Tibial artery (tissue), 4 donors: ENCODE measurements at places on chromosomes 6 and 20.

DNA sequence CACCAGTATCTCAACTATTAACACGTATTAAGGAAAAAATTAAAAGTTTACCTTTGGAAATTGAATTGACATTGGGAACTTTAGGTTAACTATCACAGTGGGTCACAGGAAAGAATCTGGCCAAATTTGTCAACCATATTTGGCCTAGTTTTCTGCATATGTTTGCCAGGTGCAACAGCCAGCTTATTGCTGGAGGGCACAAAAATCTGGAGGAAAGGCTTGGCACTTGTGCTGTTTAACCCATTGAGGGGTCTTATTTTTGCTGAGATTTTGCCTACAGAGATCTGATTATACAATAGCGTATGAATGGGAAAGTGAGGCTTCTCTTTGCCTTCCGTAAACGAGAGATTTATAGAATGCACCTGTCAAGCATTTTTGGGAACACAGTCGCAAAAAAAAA lies 190.4 kb downstream of the PRL start:
- DNase-seq, result no peak

- peak; percentile 48 for DNase-seq
These were observed 22.2 kb downstream of the PSMG4 start for GRCh38 chr6:3280866-3281465.

- no peak for DNase-seq
These were observed 267.9 kb upstream of the PTCHD4 start for GRCh38 chr6:48378884-48379407.

DNA sequence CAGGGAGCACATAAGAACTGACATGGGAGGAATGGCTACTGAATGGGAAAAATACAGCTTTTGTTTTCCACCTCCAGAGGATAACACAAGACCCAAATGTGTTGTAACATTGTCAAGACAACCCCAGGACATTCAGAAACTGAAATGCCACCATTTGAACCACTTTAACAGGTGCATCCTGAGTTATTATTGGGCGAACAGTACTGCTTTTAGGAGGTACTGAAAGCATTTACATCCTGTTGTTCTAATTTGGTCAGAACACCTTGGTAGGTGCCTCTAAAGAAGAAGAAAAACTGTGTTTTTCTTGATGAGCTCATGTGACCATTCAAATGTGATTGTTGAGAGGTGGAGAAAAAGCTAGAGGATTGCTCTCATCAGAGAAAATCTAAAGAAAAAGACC lies 6.4 kb upstream of the TXNDC5 start:
- no peak for DNase-seq

GRCh38 chr6:79589701-79590100 lies 41.4 kb upstream of the SH3BGRL2 start:
- DNase-seq, result no peak

GRCh38 chr6:144195671-144196270 lies 45.5 kb downstream of the STX11 start:
- no peak for DNase-seq
